B cell (primary cell): ENCODE measurements at places on chromosomes 7 and 10.

GRCh38 chr7:157444843-157445135 is 108.0 kb downstream of the DNAJB6 start:
- no peak for DNase-seq

- no peak for DNase-seq
Measured at GRCh38 chr7:155294511-155294778, 3.2 kb upstream of the INSIG1 start.

DNA sequence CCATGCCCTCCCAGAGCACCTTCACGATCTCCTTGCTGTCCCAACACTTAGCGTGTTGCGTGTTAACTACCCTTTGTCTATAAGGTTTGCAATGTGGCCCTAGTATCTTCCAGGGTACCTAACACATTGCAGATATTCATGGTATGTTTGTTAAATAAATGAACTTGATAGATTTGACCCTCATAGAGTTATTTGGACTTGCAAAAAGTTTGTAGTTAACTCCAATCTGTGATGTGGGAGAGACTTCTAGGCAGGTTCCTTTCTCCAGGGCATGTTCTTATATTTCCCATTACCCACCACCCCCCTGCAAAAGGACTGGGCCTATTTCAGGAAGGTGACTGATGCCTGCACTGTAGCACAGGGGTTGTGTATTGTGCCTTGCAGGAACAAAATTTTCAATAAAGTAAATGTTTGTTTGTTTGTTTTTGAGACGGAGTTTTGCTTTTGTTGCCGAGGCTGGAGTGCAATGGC is 612 bp downstream of the HILPDA start:
- no peak for DNase-seq

DNA sequence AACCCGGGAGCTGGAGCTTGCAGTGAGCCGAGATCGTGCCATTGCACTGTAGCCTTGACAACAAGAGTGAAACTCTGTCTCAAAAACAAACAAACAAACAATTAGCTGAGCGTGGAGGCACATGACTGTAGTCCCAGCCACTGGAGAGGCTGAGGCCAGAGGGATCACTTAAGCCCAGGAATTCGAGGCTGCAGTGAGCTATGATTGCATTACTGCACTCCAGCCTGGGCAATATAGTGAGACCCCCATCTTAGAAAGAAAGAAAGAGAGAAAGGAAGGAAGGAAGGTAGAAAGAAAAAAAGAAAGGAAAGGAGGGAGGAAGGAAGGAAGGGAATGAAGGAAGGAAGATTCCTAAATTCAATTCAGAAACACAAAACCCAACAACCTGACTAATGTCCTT is 141.3 kb upstream of the TNRC18 start:
- DNase-seq, result no peak

- DNase-seq, result no peak
Measured at GRCh38 chr10:132692311-132692710, 93.6 kb downstream of the NKX6-2 start.

DNA sequence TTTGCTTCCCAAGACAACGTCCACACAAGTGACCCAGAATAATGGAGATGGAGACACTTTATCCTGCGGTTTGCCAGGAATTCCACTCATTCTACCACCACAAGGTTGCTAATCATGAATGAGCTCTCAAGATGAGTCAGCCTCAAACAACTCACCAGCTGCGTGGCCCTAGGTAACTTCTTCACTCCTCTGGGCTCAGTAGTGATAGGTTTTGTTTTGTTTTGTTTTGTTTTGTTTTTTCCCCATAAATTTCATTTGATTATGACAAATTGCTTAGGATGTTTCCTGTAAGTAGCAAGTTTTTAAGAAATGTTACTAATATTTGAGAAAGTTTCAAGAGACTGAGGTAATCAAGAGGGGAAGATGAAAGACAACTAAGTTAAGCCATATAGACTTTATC is 286.8 kb downstream of the PARD3 start:
- no peak for DNase-seq

DNA sequence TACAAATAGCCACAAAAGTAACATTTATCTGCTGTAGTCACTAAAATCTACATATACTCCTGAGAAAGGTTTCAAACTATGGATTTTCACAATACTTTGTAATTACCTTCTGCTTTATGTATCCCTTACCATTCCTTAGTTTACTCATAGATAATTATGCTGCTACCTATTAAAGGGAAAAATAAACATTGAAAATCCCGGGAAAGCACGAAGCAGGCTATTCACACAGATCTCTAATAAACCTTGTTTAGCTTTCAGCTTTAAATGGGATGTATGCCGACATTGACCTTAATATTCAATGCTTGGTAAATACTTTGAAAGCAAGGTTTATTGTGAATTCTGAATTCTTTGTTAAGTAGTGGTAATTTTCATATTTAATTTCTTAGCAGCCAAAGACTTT is 58.5 kb upstream of the SMIM30 start:
- DNase-seq, result no peak
